ENCODE measurements at places on chromosomes 11 and 22.

GRCh38 chr11:20125927-20126326, 34.3 kb downstream of the DBX1 start:
- DNase-seq = no peak

- no peak for DNase-seq
Measured at GRCh38 chr11:117396970-117397369, 69.3 kb downstream of the CEP164 start.

DNA sequence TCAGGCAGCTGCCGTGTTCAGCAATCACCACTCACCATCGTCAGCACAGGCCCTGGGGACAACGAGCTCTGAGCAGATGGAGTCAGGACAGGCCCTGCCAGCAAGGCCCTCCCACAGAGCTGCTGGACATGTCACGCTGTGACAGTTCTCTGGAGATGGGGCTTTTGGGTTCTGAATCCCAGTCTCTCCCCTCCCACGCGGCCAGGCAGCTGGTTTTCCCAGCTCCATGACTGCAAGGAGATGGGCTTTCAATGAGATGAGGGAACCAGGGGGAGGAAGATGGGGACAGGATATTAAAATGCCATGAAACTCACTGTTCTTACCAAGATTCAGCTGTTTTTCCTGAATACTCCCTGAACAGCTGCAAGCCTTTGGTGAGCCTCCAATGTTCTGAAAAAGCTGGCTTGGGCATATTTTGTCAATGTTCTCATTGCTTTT, 305.9 kb downstream of the BRD1 start:
- no peak for DNase-seq

GRCh38 chr11:113261709-113262475, 52.5 kb upstream of the TTC12 start:
- DNase-seq = no peak

- no peak for DNase-seq
Measured at GRCh38 chr11:111229604-111230003, 15.9 kb upstream of the POU2AF2 start.

DNA sequence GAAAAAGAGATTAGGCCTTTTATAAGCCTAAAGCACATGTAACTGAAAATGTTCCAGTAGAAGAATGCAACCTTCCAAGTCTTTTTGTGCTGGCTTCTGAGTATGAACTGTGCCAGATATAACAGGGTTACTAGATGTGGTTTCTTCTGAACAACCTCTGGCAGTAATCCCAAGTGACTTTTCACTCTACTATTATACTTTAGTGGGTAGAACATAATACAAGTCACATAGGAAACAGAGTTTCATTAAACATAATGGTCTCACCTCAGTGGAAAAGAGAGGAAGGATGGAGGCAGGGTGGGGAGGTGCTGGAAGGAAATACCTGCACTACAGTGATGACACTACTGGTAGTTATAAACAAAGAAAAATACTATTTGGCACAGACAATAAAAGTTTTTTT, 81.3 kb downstream of the PHF21A start:
- no peak for DNase-seq

Data from foreskin melanocyte (primary cell).